Stimulated activated naive B cell treated with anti-CD40 and anti-IgM and Interleukin-4, amounts not matched to agents 10 μg/mL and 1 μg/mL and 100 μg/mL, for 72 hours (primary cell): ENCODE measurements at places on chromosomes 6 and 20.

DNA sequence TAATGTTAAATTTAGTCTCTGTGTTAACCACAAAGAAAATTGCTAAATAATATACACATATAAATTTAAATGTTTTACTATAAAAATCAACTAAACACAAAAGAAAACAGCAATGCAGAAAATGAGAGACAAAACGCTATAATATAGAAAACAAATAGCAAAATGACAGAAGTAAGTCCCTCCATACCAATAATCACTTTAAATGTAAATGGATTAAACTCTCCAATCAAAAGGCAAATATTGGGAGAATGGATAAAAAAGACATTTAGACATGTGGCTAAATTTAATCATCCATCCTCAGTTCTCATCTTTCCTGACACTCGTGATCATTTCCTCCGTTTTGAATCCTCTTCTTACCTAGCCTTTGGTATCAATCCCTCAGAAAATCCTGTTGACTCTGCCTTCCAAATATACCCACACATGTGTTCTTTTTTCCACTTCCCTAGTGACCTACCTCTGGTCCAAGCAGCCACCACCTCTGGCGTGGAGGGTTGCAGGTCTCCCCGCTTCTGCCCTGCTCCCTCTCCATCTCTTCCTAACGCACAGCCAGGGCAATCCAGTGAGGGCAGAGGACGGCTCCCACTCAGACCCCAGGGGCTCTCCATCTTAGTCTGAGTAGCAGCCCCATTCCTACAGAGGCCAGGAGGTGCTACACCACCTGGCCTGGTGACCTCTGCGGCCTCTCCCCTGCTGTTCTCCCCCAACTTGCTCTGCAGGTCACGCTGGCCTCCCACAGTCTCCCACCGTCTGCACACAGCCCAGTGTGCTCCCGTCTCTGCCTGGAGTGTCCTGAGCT is 149.2 kb downstream of the RNASET2 start:
- DNase-seq = no peak

- DNase-seq = no peak
Measured at GRCh38 chr6:167121335-167121841, 1.5 kb upstream of the CCR6 start.

GRCh38 chr20:60837173-60837770 is 414.8 kb upstream of the CDH4 start:
- DNase-seq = no peak

DNA sequence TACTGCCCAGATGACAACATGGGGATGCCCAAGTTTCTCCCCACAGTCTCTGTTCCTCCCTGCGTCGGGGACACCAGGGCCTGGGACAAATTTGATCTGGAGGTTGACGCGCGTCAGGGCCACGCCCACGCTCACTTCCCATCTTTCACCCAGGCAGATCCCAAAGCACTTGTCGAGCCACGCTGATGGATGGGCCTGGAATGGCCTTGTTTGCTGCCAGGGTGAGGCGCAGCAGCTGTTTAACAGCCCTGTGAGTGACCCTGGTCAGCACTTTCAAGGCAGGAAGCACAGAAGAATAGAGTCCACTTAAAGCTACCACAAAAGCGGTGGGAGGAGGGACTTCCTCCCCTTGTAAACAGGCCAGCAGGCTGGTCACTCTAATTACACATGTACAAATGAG is 324.7 kb upstream of the JARID2 start:
- DNase-seq = no peak

- DNase-seq = no peak
Measured at GRCh38 chr6:144797881-144798589, 512.9 kb downstream of the UTRN start.

GRCh38 chr6:12280458-12280857 is 9.7 kb upstream of the EDN1 start:
- no peak for DNase-seq

DNA sequence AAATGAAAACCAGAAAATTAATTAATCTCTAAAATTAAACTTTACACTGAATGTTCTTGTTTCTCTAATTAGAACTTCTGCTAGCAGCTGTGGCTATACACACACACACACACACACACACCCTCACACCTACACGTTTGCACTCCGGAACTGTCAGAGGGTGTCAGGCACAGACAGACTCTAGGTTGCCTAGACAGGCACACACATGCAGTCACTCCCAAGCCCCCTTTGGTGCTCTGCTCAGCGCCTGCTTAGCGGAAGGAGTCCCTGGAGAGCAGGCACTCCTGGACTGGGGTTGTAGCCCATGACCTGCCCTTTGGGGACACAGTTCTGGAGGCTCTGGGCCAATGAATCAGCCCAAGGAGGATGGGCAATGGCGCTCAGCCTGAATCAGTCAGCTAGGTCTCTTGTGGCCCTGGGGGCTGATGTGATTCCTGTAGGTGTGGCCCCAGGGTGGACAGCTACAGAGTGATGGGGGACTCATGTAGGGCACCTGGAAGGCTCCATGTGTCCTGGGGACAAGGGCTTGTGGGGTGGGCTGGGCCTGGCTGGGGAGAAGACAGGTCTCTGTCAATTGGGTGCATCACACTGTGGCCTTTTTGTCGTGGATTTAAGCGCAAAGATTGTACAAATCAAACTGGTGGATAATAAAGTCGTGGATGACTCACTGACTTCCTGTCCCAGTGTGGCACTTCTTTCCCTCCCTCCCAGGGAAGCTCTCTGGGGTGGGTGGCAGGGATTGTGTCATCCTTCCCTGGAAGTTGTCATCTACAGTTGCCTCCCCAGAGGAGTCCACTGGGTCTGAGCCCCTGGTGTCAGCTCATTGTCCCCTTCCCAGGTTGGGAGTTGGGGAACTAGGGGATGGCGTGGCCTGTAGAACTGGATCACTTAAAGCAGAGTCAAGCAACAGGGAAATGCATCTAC is 8.8 kb downstream of the TMEM151B start:
- DNase-seq = no peak
